GM13976 (cell line): ENCODE measurements at places on chromosomes 1 and 21.

DNA sequence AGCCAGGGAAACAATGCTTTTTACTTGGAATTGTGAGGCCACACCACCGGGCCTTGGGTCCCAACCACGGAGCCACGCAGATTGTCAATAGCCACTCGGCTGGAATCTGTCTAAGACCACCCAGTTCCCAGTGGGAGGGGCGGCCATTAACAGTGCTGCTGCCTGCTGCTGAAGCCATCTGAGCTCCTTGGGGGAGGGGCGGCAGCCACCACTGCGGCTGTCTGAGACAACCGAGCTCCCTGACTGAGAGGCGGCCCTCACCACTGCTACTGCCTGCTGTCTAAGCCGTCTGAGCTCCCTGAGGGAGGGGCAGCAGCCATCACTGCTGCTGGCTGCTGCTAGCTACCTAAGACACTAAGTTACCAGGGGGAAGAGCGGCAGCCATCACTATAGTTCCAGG, 64.3 kb downstream of the DMRTA2 start:
- DNase-seq: no peak

DNA sequence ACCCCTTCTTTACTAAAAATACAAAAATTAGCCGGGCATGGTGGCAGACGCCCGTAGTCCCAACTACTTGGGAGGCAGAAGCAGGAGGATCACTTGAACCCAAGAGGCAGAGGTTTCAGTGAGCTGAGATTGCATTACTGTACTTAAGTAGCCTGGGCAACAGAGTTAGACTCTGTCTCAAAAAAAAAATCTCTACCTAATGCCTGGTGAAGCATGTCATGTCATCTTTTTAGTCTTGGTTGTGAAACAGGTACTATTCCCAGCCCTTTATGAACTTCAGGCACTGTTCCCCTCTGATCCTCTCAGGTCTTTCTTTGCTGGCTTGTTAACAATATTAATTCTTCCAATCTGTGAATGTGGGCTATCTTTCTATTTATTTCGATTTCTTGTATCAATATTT, 22.1 kb downstream of the PRRC2C start:
- no peak for DNase-seq

GRCh38 chr1:96715482-96715881, 6.1 kb upstream of the PTBP2 start:
- DNase-seq: no peak

DNA sequence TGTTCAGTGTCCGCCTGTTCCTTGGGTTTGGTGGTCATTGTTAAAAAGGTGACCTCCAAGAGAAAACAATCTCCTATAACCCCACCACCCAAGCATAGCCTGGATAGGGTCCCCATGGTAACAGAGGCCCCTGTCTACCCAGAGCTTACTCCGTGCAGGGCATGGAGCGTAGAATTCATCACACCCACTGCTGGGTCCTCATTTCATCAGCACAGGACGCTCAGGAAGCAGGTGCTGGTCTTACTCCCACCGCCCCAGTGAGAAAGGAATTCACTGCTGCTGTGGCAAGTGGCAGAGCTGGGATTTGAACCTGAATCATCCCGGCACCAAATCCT, 37.0 kb downstream of the ARHGEF10L start:
- DNase-seq: no peak

GRCh38 chr1:97164276-97164639, 442.7 kb downstream of the PTBP2 start:
- DNase-seq: no peak

GRCh38 chr1:84192681-84193080, 48.6 kb downstream of the PRKACB start:
- no peak for DNase-seq
